ENCODE measurements at places on chromosomes 7 and 10. TPM values are rescaled to one million over a fixed set of nuclear protein-coding genes. Genes with fewer than 3 reads are reported as not detected.

Gene CDNF
- 1.6 TPM for total RNA-seq

Gene DOCK4
- 82.6 TPM for total RNA-seq

Gene FAM25C
- total RNA-seq: not detected

Gene TMEM178B
- 126 TPM for total RNA-seq

Gene ARHGAP19
- 13.1 TPM for total RNA-seq

Gene SH2D4B
- total RNA-seq: 0.23 TPM

Gene AFAP1L2
- 18.7 TPM for total RNA-seq
